ENCODE measurements at places on chromosomes 1 and 21.

GRCh38 chr1:92356956-92357355 is 58.1 kb downstream of the RPAP2 start:
- H3K4me1 ChIP-seq, result no peaks in the 10 kb centered on the region
- H3K4me3 ChIP-seq, result no peak overlapping the region
- DNase-seq, result no peak
- H3K27me3 ChIP-seq, result no peaks in the 10 kb centered on the region
- no peak overlapping the region for H3K27ac ChIP-seq

- no peak for DNase-seq
- peaks cover 2% of the 10 kb centered on the region for H3K4me1 ChIP-seq
- H3K4me3 ChIP-seq, result no peak overlapping the region
- H3K27me3 ChIP-seq, result no peaks in the 10 kb centered on the region
- H3K36me3 ChIP-seq, result no peaks in the 10 kb centered on the region
- H3K27ac ChIP-seq, result no peak overlapping the region
Observed at GRCh38 chr1:48619539-48619938, 147.5 kb upstream of the SPATA6 start.

DNA sequence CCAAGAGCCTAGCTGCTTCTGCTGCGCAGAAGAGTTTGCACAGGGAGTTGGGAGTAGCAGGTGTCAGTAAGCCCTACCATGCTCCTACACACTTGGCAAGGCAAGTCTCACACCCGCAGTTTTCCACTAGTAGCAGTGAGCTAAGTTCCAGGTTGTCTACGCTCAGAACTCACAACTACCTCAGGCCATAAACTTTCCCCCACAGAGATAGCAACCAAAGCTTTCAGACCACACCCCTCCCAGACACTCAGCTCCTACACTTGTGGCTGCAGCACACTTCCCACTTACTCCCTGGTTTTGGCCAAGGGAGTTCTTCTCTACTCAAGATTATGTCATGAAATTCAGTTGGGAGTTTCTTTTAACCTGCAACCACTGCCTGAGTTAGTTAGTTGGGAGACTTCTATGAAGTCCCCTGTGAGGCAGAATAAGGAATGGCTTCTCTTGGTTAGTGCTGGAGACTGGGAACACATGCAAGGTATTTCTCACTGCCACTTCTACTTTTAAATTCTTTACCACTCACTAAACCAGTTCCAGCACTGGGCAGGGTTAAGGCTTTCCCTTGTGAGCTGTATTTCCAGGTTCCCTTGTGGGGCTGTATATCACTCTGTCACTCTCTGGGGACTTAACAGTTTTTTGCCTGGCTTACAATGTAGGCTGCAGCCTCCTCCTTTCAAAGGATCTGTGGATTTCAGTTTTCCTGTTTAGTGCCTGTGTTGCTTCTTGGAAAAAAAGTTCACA is 18.3 kb upstream of the MAB21L3 start:
- DNase-seq, result no peak
- no peak overlapping the region for H3K4me3 ChIP-seq
- no peak overlapping the region for H3K27ac ChIP-seq
- peaks cover 3% of the 10 kb centered on the region for H3K36me3 ChIP-seq
- H3K4me1 ChIP-seq, result no peaks in the 10 kb centered on the region
- peaks cover 22% of the 10 kb centered on the region for H3K27me3 ChIP-seq

DNA sequence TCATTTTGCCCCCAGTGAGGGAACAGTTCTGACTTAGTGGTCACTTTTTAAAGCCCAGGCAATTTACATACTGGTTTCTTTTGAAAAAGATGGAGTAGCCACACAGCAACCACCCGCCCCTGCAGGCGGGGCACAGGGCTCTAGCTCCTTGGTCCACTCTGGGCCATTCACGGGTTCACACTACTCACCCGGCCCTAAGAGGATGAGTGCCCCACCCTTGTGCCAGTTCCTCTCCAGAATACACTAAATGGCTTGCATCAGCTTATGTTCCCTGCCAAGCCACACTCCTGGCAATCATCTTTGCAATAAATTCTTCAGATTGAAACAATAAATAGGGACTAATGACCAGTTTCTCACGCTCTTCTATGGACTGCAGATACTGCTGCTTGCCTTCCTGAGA is 15.7 kb upstream of the ATP13A2 start:
- H3K36me3 ChIP-seq, result peaks cover 20% of the 10 kb centered on the region
- no peak for DNase-seq
- H3K4me3 ChIP-seq, result no peak overlapping the region
- H3K27ac ChIP-seq, result no peak overlapping the region

DNA sequence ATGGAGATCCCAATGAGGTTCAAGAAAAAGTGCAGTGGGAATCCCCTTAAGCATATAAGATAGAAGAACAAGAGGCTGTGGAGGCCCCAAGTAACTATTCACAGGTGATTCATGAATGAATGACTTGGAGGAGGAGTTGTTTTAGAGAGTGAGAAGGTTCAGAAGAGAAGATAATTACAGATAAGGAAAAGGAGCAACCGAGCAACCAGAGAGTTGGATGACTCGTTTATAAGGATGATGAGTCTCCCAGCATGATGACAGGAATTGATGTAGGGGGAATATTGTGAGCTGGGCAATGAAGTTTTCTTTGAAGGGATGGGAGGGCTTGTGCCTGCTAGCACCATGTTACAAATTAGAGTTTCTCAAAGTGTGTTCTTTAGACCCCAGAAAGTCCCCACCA is 9.8 kb downstream of the C8A start:
- H3K36me3 ChIP-seq, result no peaks in the 10 kb centered on the region
- H3K27me3 ChIP-seq, result peaks cover 5% of the 10 kb centered on the region
- H3K4me3 ChIP-seq, result no peak overlapping the region
- no peak for DNase-seq
- no peak overlapping the region for H3K27ac ChIP-seq

DNA sequence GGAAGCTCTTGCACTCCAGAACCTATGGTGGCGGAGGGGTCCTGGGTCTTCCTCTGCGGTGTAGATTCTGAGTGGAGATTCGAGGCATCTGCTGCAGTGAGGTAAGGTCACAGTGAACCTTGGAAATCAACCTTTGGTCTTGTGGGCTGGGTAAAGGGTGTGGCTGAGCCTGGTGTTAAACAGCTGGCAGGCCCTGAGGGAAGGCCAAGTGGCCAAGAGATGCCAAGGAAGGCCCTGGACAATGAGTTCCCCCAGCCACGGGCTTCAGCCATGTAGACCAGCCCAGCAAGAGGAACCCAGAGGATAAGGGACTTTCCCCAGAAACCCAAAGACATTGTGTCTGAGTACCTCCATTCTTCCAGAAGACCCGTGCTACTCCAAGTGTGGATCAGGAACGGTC is 137.2 kb upstream of the ETS2 start:
- H3K4me1 ChIP-seq, result no peaks in the 10 kb centered on the region
- no peaks in the 10 kb centered on the region for H3K36me3 ChIP-seq
- H3K27me3 ChIP-seq, result peaks cover 9% of the 10 kb centered on the region
- no peak overlapping the region for H3K4me3 ChIP-seq

DNA sequence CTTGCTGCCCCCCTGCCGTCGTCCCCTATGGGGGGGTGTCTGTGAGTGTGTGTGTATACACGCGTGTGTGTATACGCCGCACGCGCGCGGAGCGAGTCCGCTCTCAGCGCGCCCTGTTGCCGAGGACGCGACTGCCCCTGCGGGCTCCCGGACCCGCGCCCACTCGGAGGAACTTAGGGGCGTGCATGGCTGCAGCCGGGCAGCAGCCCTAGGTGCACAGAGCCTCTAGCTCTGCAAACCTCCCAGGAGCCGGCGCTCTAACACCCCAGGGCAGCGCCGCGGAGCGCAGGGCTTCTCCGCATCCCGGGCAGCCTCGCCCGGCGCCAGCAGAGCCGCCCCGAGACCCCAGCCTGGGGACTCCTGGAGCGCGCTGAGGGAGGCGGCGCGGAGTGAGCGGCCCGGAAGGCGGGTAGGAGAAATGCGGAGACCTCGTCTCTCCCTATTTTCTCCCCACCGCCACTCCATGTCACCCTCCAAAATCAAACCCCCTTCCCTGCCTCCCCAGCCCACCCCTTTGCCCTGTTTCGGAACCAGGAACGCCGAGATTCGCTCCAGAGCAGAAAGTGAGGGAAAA is 574 bp downstream of the ITPKB start:
- peak; percentile 29 for DNase-seq
- no peaks in the 10 kb centered on the region for H3K27me3 ChIP-seq
- H3K27ac ChIP-seq, result peak overlapping the region; percentile 94
- peaks cover 52% of the 10 kb centered on the region for H3K4me1 ChIP-seq
- H3K4me3 ChIP-seq, result peak overlapping the region; percentile 95

- no peak overlapping the region for H3K4me3 ChIP-seq
- no peak for DNase-seq
- H3K27me3 ChIP-seq, result no peaks in the 10 kb centered on the region
- peaks cover 15% of the 10 kb centered on the region for H3K36me3 ChIP-seq
- peak overlapping the region; percentile 20 for H3K27ac ChIP-seq
- peaks cover 20% of the 10 kb centered on the region for H3K4me1 ChIP-seq
Observed at GRCh38 chr1:100134872-100135271, 1.9 kb downstream of the TRMT13 start.

- H3K27ac ChIP-seq, result no peak overlapping the region
- no peaks in the 10 kb centered on the region for H3K36me3 ChIP-seq
- no peaks in the 10 kb centered on the region for H3K4me1 ChIP-seq
- H3K4me3 ChIP-seq, result no peak overlapping the region
- H3K27me3 ChIP-seq, result peaks cover 24% of the 10 kb centered on the region
- no peak for DNase-seq
Observed at GRCh38 chr21:45448283-45448809, 43.4 kb downstream of the COL18A1 start.

DNA sequence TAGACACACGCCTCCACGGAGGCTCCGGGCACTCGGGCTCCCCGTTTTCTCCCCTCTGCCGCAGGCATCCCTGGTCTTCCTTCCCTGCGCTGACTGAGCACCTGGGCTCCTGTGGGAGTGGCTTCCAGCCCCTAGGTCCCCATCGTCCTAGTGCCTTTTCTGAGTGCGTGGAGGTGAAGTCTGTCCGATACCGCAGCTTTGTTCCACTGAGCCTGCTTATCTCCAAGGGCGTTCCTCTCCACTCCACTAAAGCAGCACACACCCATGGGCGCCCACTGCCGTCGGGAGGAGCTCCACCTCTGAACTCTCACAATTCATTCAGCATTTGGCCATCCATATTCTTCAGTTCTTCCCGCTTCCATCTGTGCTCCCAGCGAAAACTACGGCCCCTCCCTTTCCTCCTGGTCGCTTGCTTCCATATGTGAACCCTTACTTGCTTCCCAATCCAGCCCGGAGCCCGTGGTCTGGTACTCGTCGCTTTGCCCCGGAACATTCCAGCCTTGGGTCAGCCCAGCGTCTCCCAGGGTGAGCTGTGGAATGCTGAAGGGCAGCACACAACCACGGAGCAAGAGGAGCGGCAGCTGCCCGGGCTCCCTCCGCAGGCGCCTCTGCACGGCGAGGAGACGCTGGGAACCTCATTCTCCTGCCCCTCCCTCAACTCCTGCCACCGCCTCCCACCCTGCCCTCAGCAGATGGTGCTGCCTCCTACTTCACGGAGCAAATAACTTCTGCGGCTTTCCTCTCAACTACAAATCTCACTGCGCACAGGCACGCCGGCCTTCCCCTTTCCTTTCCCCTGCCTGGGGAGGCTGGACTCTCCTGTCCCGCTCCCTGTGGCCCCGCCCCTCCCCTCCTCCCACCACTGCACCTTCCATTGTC is 27.5 kb downstream of the ATP8B2 start:
- peak overlapping the region; percentile 42 for H3K27ac ChIP-seq
- DNase-seq, result peak; percentile 37
- H3K36me3 ChIP-seq, result peaks cover 26% of the 10 kb centered on the region
- peaks cover 22% of the 10 kb centered on the region for H3K4me1 ChIP-seq
- H3K4me3 ChIP-seq, result peak overlapping the region; percentile 81

- H3K4me3 ChIP-seq, result no peak overlapping the region
- H3K27ac ChIP-seq, result no peak overlapping the region
- no peaks in the 10 kb centered on the region for H3K36me3 ChIP-seq
- no peak for DNase-seq
Observed at GRCh38 chr1:113340038-113340437, 50.3 kb upstream of the MAGI3 start.

DNA sequence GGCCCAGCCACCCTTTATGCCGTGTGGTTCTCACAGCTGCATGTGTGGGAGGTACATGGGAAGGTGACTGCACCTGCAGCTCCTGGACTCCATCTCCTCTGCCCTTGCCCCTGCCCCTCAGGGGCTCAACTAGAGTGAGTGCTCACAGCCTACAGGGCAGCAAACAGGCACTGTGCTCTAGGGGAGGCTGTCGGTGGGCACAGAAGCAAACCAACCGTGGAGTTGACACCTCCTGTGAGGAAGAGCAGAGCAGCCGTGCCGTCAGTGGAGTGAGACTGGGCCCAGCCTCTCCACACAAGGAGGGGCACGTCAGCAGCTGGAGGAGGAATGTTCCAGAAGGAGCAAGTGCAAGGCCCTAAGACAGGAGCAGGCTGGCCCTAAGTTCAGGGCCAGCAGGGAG is 32.7 kb downstream of the BMP8A start:
- peak overlapping the region; percentile 33 for H3K4me3 ChIP-seq
- H3K4me1 ChIP-seq, result peaks cover 33% of the 10 kb centered on the region
- DNase-seq, result no peak
- H3K27me3 ChIP-seq, result no peaks in the 10 kb centered on the region
- peaks cover 32% of the 10 kb centered on the region for H3K36me3 ChIP-seq
